Fibroblast of lung (primary cell): ENCODE measurements at places on chromosomes 6 and 20. TPM values are rescaled to one million over a fixed set of nuclear protein-coding genes. Genes with fewer than 3 reads are reported as not detected.

The BACH2 gene
- 1.5 and 2.6 TPM in 2 replicates for total RNA-seq

The HLA-E gene
- total RNA-seq = 213 and 254 TPM in 2 replicates

The LPA gene
- not detected in 2 replicates for total RNA-seq

The AGER gene
- 0.26 and 0.50 TPM in 2 replicates for total RNA-seq

The FRK gene
- total RNA-seq = 0.33 and 0.77 TPM in 2 replicates

The SYCP2L gene
- total RNA-seq = under 0.01 and 0.26 TPM in 2 replicates

The BHLHE23 gene
- not detected in 2 replicates for total RNA-seq

DNA sequence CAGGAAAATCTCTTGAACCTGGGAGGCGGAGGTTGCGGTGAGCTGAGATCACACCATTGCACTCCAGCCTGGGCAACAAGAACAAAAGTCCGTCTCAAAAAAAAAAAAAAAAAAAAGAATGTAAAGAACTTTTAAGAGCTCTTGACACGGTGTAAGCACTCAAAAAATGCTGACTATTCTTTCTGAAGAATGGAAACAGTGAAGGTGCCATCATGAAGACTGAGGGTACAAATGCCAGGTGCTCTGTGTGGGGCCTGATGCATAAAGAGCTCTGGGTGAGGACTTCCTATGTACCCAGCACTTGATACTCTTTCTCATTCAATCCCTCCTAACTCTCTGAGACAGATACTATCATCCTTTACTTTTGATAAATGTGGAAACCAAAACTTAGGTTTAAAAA, 45.0 kb upstream of the ENPP5 start:
- no peak for DNase-seq

- no peak for DNase-seq
Observed at GRCh38 chr6:156485150-156485549, 292.0 kb upstream of the ARID1B start.

GRCh38 chr6:122059918-122060317, 339.5 kb upstream of the HSF2 start:
- peak; percentile 39 for DNase-seq

- no peak for DNase-seq
Observed at GRCh38 chr6:18214003-18214402, 50.3 kb downstream of the DEK start.

- DNase-seq = peak; percentile 25
Observed at GRCh38 chr6:134577998-134578397, 260.1 kb upstream of the SGK1 start.

DNA sequence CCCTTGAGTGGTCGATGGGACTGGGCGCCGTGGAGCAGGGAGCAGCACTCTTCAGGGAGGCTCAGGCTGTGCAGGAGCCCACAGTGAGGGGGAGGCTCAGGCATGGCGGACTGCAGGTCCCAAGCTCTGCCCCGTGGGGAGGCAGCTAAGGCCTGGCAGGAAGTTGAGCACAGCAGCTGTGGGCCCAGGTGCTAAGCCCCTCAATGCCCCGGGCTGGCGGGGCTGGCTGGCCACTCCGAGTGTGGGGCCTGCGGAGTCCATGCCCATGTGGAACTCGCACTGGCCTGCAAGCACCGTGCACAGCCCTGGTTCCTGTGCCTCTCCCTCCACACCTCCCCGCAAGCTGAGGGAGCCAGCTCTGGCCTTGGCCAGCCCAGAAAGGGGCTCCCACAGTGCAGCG, 948.4 kb upstream of the EYS start:
- DNase-seq = no peak

DNA sequence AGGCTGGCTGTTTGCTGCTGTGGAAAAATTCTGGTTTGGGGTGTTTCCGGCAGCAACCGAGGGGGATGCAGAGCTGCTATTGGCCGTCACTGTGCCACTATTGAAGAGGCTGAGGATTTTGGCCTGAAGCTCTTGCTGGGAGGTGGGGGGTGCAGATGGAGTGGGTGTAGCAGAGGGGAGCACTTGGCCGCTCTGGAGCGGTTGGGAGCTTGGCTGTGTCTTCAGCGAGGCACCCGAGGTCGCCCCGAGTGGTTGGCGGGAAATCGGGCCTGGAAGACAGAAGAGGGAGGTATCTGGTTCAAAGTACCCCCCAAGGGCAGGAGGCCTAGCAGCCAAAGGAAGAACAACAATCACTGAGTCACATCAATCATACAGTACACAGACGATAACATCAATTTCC, 27.1 kb downstream of the NCOA5 start:
- no peak for DNase-seq

GRCh38 chr6:28597217-28597835, 71.6 kb downstream of the GPX5 start:
- DNase-seq = peak; percentile 54

DNA sequence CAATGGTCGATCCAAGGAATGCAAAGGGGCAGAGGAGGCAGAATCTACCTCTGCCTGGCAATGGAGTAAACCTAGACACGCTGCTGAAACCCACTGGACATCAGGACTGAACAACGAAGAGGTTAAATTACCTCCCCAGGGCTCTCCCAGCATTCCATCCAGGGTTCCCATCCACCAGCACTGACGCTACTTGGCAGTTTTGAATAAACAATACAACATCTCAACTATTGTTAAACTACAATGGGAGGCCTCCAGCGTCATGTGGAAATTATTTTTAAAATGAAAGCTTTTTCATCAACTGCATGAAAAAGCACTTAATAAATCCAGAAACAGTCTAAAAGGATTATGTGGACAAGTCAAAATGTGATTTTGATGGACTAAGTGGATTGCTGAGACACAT, 96.8 kb upstream of the NHSL1 start:
- DNase-seq = peak; percentile 16

DNA sequence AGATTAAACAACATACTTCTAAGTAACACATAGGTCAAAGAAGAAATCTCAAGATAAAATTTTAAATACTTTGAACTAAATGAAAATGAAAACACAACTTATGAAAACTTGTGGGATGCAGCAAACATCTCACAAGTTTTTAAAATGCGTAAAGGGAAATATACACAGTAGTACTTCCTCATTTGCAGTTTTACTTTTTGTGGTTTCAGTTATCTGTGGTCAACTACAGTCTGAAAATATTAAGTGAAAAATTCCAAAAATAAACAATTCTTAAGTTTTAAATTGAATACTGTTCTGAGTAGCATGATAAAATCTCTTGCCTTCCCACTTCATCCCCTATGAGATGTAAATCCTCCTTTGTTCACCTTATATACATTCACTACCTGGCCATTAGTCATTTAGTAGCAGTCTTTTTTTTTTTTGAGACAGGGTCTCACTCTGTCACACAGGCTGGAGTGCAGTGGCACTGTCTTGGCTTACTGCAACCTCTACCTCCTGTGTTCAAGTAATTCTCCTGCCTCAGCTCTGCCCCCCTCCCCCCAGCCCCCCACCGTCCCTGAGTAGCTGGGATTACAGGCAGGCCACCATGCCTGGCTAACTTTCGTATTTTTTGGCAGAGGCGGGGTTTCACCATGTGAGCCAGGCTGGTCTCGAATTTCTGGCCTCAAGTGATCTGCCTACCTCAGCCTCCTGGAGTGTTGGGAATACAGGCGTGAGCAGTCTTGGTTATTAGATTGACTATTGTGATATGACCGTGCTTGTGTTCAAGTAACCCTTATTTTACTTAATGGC, 154.6 kb upstream of the AHI1 start:
- peak; percentile 25 for DNase-seq

DNA sequence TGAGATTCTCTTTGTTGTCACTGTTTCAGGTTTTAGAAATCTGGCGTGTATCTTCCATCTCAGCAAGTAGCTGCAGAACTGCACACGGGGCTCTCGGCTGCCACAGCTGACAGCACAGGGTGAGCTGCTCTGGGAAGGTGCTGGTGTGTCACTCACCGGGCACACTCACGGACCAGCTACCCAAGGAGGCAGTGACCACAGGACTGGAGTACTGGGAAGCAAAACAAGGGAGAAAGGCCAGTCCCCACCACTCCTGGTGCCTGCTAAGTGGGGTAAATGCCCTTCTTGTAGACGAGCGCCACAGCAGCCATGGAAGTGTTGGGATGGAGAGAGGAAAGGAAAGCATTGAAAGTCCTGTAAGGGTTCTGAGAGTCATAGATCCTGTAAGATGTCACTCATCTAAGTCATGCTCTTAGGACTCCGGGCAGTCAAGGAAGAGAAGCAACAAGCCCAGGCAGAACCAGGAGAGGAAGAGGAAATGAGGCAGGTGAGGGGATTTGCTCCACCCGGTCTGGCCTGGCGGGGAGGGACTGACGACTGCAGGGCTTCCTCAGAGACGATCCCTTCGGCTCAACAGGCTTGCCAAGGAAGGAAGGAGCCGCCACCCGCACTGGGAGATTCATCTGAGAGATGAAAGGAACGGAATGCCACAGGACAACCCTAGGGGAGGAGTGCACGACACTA, 48.1 kb downstream of the PRDM1 start:
- no peak for DNase-seq

DNA sequence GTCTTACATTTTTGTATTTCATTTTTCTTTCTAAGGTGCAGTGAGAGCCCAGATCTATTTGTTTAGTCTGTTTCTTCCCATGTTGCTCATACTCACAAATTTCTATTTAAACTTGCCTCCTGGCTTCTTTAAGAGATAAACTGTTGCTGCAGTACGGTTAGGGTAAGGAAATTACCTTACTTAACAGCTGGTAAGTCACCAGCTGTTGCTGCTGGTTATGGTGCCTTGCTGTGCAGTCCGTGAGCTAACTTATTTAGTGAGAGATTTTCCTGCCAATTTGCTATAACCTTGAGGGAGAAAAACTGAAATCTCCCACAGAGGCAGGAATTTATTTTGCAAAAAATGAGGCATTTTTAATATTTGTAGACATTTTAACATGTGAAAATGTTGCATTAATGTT, 261.0 kb downstream of the UST start:
- no peak for DNase-seq

GRCh38 chr6:89034586-89035251, 45.8 kb upstream of the PNRC1 start:
- DNase-seq = peak; percentile 95

- DNase-seq = peak; percentile 89
Observed at GRCh38 chr20:23270382-23270911, 80.1 kb upstream of the NXT1 start.

- no peak for DNase-seq
Observed at GRCh38 chr20:1094751-1095150, 23.7 kb upstream of the PSMF1 start.

DNA sequence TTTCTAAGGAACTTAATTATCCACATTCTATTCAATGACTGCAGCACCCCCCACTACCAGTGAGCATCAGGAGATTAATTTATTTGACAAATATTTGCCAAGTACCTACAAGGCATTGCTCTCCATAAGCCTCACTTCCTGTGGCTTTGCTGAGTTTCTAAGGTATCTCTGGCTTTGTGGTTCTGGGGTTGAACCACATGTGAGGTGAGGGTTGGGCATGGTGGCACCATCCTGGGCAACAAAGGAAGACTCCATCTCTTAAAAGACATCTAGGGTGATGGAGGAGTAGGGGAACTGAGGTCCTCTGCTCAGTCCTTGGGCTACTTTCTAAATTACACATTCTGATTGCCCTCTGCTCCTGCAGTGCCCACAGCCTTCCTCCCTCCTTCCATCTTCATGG, 25.5 kb upstream of the WFDC2 start:
- no peak for DNase-seq

- no peak for DNase-seq
Observed at GRCh38 chr6:6534399-6534798, 54.1 kb upstream of the LY86 start.

DNA sequence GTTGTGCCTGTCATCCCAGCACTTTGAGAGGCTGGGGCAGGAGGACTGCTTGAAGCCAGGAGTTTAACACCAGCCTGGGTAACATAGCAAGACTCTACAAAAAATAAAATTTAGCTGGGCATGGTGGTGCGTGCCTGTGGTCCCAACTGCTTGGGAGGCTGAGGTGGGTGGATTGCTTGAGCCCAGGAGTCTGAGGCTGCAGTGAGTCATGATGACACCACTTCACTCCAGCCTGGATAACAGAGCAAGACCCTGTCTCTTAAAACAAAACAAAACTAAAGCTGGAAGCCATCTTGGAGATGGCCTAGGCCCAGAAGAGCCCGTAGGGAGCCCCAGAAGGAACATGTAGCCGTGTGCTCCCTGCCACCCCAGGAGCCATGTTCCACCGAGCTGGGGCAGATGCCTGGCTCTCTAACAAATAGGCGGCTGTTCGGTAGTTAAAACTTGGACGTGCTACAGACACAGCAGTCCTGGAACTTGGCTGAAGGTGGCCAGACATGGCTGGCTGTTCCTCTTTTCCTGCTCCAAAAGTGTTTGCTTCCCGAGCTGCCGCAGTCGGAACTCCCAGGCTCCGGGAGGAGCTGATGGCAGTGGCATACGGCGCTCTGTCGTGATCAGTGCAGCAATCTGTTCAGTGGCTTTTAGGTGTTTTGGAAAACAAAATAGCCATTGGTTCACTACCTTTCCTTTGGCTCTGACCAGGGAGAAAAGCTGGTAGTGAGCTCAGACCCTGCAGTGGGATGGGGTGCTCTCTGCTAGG, 37.0 kb downstream of the DYNLT1 start:
- peak; percentile 46 for DNase-seq

DNA sequence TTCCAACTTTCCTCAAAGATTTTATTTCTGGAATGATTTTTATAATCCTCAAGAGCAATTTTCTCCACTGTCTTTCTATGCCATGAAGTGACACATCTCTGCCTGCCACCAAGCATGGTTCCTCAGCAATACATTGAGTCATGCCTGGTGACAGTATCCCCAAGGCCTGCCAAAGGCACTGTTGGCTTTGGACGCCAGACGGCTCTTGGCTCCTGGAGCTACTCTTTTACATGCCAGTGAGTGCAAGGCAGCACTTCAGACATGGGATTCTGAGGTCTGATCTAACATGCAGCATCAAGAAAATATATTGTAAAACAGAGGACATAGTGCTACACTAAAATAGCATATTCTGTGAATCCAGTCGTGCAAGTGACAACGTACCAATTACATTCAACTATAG, 20.1 kb upstream of the PLEKHG1 start:
- DNase-seq = no peak

DNA sequence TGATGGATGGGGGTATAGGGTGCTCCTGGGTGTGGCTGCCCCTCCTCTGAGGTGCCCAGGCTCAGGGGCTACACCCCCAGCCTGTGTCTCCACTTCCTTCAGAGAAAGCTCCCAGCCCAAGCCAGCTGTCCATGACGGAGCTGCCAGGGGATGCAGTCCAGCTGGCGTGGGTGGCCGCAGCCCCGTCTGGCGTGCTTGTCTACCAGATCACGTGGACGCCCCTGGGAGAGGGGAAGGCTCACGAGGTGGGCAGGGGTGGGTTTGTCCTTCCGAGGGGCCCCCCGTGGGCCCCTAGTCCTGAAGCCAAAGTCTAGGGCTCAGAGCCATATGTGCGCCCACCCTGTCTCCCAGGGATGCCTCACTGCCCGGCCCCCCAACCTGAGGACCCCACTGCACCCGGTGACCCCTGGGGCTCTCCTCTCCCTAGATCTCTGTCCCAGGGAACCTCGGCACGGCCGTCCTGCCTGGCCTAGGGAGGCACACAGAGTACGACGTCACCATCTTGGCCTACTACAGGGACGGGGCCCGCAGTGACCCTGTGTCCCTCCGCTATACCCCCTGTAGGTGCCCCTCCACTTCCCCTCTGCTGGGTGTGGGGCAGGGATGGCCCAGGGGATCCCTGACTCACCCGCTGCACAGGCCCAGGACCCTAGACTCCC, 19.8 kb downstream of the COL20A1 start:
- peak; percentile 69 for DNase-seq

GRCh38 chr6:111583986-111584385, 21.7 kb downstream of the TRAF3IP2 start:
- DNase-seq = no peak
